ENCODE measurements at places on chromosomes 12 and 14.
A peak's percentile ranks its signal among the peaks of the same experiment; 100 is the strongest.

DNA sequence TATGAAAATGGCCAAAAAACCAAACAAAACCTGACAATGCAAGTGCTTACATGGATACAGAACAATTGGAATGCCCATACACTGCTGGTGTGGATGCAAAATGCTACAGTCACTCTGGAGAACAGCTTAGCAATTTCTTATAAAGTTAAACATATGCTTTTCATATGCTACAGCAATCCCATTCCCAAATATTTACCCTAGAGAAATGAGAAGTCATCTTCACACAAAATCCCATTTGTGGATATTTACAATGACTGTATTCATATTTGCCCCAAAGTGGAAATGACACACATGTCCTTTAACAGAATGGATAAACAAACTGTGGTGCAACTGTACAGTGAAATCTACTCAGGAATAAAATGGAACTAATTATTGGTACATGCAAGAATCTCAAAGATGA, 20.4 kb downstream of the SAV1 start:
- DNase-seq = no peak

GRCh38 chr12:13253966-13254760, 57.6 kb downstream of the EMP1 start:
- no peak for DNase-seq

DNA sequence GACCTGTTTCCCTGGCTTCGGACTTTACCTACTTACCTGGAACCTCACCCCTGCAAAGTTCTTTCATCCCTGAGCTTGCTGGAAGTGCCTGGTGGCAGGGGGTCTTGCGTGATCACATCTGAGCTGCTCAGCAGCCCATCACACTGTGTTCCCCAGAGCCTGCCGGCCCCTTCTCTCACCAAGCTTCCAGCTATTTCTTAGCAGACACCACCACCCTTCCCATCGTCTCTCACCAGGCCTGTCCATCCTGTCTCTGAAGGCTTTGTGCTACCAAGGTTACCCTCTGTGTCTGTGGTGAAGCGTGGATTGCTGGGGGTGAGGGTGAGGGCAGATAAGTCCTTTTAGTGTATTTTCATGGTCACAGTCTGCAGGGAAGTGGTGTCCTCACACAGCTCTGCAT, 78.8 kb upstream of the NRXN3 start:
- no peak for DNase-seq

DNA sequence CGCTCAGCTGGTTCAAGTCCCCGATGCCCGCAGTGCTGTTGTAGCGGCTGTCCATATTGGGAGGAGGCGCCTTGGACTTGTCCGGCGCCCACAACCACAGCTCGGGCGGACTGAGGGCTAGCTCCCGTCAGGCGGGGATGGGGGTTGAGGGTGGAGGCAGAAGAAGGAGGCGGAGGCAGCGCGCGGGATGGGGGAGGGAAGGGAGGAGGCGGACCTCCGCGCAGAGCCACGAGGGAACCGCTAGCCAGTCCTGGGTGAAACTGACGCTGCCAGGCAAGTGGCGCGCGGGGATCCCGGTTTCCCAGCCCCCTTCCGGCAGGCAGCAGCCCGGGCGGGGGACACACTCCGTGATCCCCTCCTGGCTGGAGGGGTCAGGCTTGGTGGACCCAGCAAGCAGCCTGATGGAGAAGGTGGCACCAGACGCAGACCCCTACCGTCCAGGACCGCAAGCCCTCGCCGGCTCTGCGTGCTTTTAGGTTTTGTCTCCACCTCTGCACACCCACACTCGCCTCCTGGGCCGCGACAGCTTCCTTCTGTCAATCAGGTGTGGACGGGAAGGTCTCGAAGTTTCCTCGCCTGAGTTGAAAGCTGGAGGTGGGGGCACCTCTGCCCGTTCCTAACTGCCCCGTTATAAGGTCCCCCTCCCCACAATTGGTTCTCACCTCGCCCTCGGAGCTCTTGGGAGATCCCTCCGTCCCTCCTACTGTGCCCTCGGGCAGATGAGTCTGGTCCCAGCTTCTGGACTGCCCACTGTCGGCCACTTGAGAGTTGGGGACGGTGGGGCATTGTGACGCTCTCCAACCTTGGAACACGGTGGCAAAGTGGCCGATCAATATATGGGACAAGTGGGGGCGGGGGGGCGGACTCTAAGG, at the start of gene CPNE8:
TSS of gene CPNE8 (minus strand) at position 112 of the 872 bp plus-strand sequence. CDS start at position 55, 57 bp downstream.
- DNase-seq = no peak

- no peak for DNase-seq
Measured at GRCh38 chr14:89736881-89737280, 217.6 kb downstream of the EFCAB11 start.

DNA sequence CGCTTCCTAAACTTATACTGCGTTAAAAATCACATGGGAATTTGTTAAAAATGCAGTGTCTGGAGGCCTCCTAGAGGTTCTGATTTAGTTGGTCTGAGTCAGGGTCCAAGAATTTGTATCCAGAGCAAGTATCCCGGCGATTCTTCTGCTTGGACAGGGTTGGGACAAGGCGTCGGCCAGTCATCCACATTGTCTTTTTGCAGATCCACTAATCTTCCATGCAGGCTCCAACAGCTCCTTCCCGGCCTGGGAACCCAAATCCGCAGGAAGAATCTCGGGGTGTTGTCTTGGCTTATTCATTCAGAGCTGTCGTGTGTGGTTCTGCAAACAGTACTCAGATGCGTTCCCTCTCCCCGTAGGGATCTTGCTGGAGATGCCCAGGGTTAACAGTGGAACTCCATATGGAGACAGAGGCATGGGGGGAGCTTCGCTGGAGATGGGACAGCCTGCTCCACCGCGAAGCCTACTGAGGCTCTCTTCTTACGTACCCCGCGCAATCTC, 25.3 kb downstream of the GPRC5D start:
- DNase-seq = no peak

- no peak for DNase-seq
Measured at GRCh38 chr14:74551431-74552371, 58.1 kb downstream of the ISCA2 start.

DNA sequence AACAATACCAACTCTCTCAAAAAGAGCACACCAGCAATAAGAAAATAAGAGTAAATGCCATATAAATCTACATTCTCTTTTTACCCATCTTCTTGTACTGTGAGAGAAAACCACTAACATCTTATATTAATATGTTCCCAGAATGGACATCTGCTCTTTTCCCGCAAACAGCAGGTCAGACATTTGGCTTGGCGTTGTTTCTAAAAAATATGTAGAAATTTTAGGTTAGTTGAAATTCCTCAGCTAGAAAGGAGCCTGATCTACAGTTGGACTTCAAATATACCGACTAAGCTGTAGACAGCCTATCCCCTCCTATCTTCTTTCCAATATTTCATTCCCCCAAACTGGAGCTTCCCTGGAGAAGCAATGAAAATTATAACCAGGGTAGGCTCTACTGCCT, 88.7 kb downstream of the PPP2R5E start:
- no peak for DNase-seq

- peak; percentile 44 for DNase-seq
Measured at GRCh38 chr12:67355428-67356379, 86.5 kb downstream of the CAND1 start.

- no peak for DNase-seq
Measured at GRCh38 chr12:96720363-96720705, 186.7 kb upstream of the NEDD1 start.

GRCh38 chr12:128643155-128643554, 180.6 kb downstream of the SLC15A4 start:
- no peak for DNase-seq

DNA sequence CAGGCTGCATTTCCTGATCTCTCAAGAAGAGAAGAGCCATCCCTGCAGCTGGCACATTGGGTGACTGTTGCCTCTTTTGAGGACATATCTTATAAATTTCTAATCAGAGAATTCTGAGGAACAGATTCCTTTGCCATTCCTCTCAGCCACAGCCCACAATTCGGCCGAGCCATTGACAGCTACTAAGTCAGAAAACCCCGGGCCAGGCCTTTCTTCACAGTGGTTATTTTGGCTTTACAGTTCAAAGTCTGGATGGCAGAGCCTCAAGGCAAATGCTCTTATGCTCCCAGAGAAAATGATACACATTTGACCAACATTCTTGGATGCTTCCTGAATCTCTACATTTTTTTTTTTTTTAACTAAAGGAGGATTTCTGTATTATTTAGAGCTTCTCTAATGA, 138.4 kb upstream of the FRMD6 start:
- DNase-seq = no peak

DNA sequence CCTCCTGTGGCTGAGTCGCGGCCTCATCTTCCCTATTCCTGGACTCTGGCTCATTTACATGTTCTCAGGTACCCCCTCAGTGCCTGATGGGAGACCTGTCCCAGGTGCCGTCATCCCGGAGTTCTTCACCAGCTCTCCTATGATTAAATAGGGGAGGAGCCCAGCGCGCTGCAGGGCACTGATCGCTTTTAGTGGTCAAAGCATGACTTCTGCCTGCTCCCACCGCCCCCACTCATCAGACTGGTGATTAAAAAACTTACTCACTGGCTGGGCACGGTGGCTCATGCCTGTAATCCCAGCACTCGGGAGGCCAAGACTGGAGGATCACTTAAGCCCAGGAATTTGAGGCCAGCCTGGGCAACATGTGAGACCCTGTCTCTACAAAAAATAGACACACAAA, 85.9 kb downstream of the FOXN4 start:
- DNase-seq = no peak

GRCh38 chr14:63840981-63841380, 11.8 kb upstream of the SYNE2 start:
- DNase-seq = no peak

GRCh38 chr14:71231521-71232393, 324.5 kb downstream of the PCNX1 start:
- no peak for DNase-seq

GRCh38 chr12:52837781-52838608, 3.9 kb upstream of the KRT79 start:
- no peak for DNase-seq

DNA sequence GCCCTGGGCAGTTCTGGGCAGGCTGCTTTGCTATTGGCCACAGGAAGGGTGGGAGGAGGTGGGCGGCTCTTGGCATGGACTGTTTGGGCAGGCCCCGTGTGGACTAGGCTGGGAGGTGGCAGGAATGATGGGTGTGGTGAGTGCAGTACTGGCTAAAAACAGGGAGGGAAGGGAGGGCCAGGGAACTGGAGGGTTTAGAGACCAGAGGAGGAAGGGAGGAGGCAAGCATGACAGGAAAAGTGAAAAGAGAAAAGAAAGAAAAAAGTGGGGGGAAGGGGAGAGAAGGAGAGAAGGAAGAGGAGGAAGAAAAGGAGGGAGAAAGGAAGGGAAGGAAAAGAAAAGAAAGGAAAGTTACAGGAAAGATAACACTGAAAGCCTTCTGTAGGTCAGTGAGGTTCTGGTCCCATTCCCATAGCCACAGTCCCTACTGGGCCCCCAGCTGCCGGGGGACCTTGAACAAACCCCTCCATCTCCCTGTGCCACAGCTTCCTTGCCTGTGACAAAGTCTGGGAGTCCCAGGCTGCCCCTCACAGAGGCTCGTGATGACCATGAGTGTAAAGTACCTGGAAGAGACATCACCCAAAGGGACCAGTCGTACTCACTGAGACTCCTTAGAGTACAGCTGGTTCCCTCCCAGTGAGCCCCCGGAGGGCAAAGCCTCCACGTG, 1.1 kb upstream of the C14orf132 start:
- DNase-seq = no peak

DNA sequence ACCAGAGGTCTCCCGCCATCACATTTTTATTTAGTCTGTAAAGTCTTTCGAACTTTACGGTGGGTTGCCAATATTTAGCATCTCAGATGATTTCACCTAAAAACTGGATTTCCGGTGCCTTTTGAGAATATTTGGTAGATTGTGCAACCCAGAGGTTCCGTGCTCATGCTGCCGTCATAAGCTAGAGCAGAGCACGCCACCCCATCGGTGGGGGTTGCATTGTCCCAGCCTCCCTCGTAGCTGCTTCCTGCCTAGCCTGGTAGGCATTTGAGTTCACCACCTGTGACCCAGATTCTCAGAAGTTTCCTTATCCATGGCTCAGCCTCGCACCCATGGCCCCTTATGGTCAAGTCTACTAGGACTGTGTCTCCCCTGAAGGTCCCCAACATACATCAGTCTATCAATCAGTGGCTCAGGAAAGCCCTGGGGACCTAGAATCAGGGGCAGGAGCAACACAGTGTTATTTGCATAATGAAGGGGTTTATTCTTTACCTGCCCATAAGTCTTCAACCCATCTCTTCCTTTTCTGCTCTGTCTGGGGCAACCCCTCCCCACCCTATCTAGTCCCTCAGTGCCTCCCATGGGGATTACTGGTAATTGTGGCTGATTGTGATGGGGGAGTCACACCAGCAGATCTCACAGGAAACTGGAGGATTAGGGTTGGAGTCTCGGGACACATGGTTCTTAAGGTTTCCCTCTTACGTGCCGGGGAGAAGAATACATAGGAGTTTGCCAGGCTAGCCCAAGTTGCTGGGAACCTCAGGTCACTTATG, 152.3 kb downstream of the PHETA1 start:
- DNase-seq = no peak

DNA sequence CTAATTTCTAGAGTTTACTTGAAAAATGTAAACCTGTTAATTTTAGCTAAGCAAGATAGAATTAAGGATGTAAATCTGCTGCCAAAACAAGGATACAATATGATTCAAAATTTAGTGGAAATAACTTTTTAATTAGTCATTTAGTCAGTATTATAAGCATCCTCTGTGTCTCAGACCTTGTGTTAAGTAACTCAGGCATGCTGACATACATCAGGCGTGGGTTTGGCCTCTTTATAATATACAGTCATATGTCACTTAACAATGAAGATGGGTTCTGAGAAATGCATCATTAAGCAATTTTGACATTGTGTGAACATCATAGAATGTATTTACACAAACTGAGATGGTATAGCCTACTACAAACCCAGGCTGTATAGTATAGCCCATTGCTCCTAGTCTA, 386.9 kb downstream of the ZFP36L1 start:
- DNase-seq = no peak

GRCh38 chr12:130204541-130204953, 42.3 kb downstream of the FZD10 start:
- DNase-seq = no peak

DNA sequence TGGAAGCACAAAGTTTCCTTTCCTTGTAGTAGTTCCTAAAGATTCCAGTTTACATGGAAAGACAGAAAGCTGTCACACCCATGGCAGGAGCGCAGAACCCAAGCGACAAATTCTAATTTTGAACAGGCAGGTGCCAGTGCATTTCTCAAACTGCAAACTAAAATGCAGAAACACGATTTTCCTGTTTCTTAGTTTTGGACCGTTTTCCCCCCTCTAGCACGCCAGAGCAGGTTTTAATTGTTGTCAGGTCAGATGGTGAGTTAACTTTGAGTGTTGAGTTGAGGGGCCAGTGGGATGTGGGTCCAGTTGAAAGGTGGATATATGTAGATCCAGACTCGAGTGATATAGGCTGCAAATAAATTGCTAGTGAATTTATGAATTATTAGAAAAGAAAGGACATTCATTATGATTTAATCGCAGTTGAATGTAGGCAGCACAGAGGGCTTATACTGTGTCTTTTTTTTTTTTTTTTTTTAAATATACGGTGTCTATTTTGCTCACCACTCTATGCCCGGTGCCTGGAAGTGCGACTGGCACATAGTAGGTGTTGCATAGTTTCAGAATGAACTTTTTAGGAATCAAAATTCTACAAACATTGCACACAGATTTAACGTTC, 909 bp upstream of the ETFBKMT start:
- DNase-seq = no peak

GRCh38 chr14:67756496-67756895, 54.8 kb downstream of the RDH12 start:
- no peak for DNase-seq

GRCh38 chr12:130201037-130201436, 38.8 kb downstream of the FZD10 start:
- DNase-seq = no peak

Measured in smooth muscle cell of the brain vasculature (primary cell).